ENCODE measurements at places on chromosomes 12 and 14.

GRCh38 chr12:2613326-2614073 lies 181.3 kb upstream of the FKBP4 start:
- no peak for DNase-seq

- DNase-seq: no peak
Observed at GRCh38 chr14:91388551-91388975, 29.1 kb downstream of the CCDC88C start.

DNA sequence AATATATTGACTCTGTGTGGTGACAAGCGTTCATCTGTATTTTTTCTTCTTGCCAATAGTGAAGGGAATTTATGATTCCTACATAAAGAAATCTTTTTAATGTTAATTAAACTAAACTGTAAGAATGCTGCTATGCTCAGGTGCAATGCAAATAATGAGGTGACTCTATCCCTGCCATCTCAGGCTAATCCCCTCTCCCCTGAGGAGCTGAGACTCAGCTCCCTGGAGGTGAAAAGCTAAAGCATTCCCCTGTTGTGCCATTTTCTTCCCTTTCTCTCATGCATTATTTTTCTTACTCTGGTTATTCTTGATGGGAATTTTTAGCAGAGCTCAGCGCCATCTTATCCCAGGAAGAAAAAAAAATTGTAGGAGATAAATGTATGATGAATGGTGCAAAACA lies 113.9 kb upstream of the FGD4 start:
- no peak for DNase-seq

DNA sequence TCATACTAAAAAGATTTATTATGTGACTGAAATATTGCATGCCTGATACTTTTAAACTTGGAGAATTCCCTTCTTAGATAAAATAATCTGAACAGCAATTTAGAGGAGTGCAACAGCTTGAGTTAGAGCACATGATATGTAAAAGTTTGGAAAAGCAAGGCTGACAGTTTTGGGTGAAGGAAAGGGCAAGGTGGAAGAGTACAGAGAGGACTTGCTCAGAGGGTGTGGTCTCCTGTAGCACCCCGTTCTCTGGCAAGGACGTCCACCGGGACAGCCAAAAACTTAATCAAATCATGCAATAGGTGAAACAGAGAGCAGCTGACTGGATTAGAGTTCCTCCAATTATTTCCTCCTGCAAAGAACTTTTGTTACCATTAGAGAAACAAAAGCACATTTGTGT lies 65.2 kb upstream of the PDZRN4 start:
- DNase-seq: no peak

DNA sequence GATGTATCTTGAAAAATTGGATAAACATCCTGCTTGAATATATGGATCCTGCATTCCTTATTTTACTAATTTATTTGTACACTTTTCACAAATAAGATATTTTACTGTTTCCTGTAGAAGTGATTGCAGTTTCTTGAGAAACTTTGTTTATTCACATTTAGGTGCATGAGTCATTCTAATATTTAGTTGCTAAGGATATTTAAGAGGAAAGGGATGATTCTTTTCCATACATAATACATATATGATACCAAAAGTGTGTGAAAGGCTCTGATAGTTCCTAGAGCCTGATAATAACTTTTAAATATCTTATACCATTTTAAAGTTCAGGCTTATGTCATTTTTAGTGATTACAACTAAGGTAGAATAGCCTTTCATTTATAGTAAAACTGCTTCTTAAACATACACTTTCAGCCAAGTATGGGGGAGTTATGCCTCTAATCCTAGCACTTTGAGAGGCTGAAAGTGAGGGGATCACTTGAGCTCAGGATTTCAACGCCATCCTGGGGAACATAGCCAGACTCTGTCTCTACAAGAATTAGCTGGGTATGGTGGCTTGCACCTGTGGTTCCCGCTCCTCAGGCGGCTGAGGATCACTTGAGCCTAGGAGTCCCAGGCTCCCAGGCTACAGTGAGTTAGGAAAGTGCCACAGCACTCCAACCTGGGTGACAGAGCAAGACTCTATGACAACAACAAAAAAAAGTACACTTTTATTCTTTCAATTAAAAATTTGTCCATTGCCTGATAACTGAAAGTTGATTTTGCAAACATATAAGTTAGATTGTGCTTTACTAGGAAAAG lies 262.6 kb upstream of the LRIG3 start:
- DNase-seq: no peak

DNA sequence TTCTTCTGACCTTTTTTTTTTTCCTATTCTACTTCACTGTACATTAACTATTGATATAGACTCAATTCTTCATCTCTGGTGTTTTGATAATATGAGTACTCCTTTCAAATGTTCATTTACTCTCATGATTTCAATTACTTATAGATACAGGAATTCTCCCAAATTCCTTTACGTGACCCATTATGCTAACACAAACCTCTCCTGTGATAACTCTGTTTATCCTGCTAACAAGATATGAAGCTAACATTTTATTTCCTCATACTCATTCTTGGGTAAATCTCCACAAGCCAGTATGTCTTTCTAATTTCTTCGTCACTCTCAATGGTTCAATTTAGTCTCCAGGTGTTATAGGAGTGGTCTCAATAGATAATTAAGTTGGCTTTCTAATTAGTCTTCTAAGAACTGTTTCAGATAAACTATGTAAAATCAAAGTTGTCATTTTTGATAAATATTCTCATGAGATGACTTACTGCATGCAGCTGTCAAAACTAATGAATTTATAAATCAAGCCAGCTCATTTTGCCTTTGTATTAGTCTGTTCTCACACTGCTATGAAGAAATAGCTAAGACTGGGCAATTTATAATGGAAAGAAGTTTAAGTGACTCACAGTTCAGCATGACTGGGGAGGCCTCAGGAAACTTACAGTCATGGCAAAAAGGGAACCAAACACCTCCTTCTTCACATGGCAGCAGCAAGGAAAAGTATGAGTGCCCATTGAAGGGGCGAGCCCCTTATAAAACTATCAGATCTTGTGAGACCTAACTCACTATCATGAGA lies 130.6 kb upstream of the MYF6 start:
- DNase-seq: no peak

DNA sequence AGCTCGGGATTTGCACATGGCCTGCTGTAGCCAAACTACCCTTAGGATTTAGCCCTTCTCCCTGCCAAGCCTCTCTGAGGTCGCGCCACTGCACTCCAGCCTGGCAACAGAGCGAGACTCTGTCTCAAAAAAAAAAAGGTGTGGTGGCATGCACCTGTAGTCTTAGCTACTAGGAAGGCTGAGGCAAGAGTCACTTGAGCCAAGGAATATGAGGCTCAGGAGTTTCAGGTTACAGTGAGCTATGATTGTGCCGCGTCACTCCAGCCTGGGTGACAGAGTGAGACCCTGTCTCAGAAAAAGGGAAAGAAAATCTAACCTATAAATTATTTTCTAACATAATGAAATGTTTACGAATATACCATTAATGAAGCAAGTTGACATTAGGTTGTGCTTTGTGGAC lies 29.7 kb downstream of the ESRRB start:
- no peak for DNase-seq

GRCh38 chr14:56720703-56721460 lies 89.4 kb downstream of the OTX2 start:
- no peak for DNase-seq

DNA sequence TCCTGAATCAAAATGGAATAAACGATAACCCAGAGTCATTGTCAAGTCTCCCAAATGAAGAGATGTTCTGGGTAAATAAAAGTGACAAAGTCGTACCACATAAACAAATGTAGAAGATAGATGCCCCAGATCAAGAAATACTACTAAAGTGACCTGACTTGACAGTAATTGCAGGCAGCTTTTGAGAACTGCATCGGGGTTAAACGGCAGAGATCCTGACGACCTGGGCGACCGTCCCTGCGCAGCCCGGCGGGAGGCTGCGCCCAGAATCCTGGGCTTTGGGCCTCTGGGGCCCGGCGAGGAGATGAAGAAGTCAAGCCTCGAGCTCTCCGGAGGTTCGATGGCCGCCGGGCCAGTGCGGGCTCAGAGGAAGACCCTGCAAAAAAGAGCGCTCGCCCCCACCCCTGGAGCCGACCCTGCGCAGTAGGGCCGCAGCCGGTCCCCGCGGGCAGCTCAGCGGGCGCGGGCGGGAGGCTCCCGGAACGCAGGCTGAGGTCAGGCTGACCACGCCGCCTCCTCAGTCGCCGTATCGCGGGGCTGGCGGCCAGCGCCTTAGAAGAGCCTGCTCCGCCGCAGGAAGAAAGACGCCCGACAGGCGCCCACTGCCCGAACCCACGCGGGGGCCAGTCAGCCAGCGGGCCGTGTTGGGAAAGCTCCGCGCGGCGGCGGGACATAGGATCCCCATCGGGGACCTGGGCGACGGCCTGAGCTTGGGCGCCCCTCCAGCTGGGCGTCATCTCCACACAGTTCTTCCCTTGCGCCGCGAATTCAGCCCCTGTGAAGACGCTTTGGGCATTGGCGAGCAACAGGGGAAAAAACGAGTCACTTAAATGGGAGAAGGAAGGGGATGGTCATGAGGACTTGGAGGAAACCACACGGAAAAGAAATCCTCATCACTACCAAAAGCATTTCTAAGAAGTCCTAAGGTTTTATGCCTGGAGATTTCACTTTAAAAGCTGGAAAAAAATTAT lies 16.0 kb downstream of the NKX2-1 start:
- DNase-seq: no peak

- DNase-seq: no peak
Observed at GRCh38 chr14:90355540-90356518, 24.1 kb upstream of the NRDE2 start.

GRCh38 chr12:48110691-48111311 lies 4.9 kb upstream of the SENP1 start:
- no peak for DNase-seq

DNA sequence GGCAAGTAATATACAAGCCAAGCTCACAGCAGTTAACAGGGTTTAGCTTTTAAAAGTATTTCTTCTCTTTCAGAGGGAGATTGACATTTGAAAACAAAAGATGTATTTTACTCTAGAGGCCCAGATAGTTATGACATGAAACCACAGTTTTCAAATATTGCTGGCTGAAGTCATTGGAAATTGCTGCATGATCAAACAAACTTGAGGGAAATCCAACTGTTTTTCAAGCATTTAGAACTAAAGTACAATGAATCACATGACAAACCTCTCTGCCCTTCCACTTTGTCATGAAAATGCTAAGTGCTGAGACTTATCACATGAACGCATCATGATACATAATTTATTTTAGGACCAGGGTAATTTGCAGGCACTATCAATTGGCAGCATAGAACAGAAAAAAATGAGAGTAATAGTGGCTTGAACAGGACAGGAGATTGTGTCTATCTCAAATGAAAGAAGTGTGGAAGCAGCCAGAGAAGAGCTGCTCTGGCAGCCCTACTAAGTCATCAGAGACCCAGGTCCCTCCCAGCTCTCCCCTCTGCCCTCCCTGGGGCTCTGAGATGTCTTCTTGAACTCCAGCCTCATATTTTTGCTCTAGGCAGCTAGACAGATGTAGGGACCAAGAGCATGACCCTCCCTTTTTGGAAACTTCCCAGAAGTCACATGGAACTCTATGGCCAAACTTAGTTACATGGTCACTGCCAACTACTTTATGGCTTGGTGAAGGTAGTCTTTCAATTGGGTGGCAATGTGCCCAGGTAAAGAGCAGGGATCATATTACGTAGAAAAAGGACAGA lies 90.1 kb upstream of the PELI2 start:
- no peak for DNase-seq

- DNase-seq: no peak
Observed at GRCh38 chr12:65822732-65823512, 1.4 kb upstream of the HMGA2 start.

- DNase-seq: no peak
Observed at GRCh38 chr12:41663598-41664265, 475.6 kb downstream of the PDZRN4 start.

- no peak for DNase-seq
Observed at GRCh38 chr12:90679674-90680073, 275.3 kb downstream of the CCER1 start.

GRCh38 chr12:63752841-63753240 lies 26.9 kb upstream of the RXYLT1 start:
- no peak for DNase-seq

DNA sequence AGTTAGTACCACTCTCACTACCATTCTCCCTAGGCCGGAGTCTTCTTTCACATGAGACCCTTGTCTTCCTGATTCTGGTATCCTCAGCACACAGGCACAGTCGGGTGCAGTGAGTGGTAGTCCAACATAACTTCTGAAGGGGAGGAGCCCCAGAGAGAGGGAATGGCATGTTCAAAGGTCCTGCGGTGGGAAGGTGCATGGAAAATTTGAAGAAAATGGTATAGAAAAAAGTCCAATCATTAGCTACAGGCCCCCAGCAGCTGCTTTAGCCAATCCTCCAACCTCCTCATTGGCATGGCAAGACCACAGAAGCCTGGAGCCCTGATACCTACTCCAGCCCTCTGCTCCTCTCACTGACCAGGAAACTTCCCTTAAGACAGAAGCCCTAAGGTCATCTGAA lies 96.6 kb downstream of the ZFP36L1 start:
- no peak for DNase-seq

DNA sequence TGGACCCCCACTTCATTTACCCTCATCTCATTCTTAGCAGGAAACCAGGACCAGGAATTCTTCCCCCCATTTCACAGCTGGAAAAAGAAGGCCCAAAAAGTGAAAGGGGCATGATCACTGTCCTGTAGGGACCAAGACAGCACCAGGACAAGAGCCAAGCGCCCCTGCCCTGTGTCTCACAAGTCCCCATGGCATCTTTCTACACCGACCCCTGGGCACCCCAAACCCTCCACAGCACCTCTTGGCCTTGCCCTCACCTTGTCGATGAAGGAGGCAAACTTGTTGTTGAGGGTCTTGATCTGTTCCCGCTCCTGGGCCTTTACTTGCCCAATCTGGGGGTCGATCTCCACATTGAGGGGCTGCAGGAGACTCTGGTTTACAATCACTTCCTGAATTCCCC lies 710 bp downstream of the KRT76 start:
- DNase-seq: no peak

DNA sequence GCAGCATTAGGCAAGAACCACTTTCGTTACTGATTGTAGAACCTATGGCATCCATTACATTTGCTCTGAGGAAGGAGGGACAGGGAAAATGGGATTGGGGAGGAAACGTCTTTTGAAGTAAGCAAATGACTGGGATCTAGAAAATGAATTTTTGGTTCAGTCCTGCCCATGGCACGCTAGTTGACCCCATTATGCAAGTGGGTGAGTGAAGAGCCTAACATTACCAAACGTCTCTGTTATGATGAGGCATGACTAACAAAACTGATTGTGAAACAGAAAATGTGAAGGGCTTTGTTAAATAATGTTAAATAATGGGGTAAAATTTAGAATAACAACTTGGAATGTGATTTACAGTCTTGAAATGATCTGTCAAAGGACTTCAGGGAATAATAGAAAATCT lies 38.9 kb downstream of the CPSF2 start:
- DNase-seq: no peak

Measured in NK-92 treated with Interleukin-12 subunit alpha and Interleukin-12 subunit beta, amount 100 ng/mL, for 24 hours (cell line).